ENCODE measurements at places on chromosomes 7 and 10. TPM values are rescaled to one million over a fixed set of nuclear protein-coding genes. Genes with fewer than 3 reads are reported as not detected.

Gene VWA2
- 2.5 TPM for total RNA-seq

Gene AMPH
- not detected for total RNA-seq

- no peak for DNase-seq
These were observed 179.3 kb upstream of the CSTF2T start for GRCh38 chr10:51878695-51879094.

GRCh38 chr7:27697861-27698430, 35.3 kb upstream of the HIBADH start:
- DNase-seq: peak; percentile 41

- DNase-seq: no peak
These were observed 324.1 kb downstream of the ADARB2 start for GRCh38 chr10:1413256-1413655.

- DNase-seq: peak; percentile 36
These were observed 882 bp downstream of the PDCD11 start for GRCh38 chr10:103397191-103397825.
